ENCODE measurements at places on chromosomes 5 and 9.

GRCh38 chr5:176897263-176897662, 1.9 kb downstream of the HK3 start:
- DNase-seq: no peak

DNA sequence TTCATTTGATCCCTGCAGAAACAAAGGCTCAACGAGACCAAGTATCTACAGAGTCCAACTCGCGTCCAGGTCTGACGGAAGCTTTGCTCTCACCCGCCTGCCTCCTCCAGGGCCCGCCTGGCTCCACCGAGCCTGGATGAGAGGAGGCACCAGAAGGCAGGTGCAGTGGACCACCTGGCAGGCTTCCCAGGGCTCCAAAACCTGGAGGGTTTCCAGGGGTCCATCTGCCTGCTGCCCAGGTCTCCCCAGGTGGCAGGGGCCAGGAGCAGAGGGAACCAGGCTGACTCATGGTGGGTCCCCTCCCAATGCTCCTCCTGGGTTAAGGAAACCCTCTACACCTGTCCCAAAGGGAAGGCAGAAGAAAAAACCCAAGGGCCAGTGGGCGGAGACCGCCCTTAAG, 59.5 kb downstream of the VAV2 start:
- no peak for DNase-seq

- no peak for DNase-seq
These were observed 50.8 kb downstream of the PTTG1 start for GRCh38 chr5:160472482-160472881.

DNA sequence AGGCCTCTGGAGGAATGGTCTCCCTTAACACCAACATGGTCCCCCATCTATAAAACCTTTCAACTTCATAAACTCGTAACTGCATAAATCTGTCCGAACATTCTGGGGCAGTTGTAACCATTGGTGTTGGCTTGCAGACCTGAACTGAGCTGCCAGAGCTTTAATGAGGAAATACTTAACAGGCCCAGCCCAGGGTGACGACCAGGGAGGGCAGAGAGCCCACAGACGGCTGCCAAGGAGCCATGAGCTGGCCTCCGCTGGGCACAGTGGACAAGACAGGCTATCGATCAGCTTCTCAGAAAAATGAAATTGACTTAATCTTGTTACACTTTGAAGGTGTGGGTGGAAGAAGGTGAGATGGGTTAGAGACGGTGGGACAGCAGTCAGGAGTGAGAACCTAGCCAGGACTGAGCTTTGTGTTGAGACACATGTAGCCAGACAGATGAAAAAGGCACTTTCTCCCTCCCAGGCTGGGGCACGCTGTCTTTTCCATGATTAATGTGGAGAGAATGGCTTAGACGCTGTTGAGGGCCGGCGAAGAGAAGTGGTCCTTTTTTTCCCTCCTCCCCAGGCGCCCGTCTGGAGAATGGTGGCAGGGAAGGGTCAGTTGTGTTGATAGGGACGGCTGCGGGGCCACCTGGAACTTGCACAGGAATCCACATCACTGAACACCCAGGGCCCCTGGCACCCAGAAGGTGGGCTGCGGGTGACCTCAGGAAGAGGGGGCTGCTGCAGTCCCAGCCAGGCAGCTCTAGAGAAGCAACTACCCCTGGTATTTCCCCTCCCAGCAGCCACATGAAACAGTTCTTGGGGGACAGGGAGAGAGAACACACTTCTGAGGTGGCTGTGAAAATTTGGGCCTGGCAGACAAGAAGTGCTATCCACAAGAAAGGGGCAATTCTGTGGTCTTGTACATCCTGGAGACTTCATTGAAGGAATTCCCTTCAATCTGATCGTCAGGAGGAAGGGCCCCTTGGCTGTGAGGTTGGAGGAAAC, 27.3 kb upstream of the TCOF1 start:
- no peak for DNase-seq

All from breast epithelium (tissue), 4 donors.